ENCODE measurements at places on chromosomes 1 and 21.

DNA sequence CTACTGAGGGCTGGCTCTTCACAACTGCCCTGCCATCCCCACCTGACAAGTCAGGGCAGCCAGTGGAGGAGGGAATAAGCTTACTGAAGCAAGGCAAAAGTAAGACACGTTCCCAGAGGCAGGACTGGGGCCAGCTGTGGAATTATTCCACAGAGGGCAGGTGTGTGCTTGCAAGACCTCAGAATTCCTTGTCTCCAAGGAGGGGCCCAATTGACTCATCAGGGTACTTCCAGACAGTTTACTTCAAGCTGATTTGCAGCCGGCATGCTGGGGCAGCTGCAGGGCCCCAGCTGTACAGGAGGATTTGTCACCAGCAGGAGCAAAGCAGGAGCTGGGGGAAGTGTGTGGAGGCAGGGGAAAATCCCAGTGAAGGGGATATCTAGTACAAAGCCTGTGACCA is 167.5 kb upstream of the CAMK1G start:
- no peak for DNase-seq

GRCh38 chr21:28547766-28548165 is 444.9 kb downstream of the LTN1 start:
- no peak for DNase-seq

GRCh38 chr1:187924252-187924651 is 1095.5 kb downstream of the PLA2G4A start:
- no peak for DNase-seq

GRCh38 chr1:24696041-24696755 is 49.0 kb upstream of the CLIC4 start:
- no peak for DNase-seq

DNA sequence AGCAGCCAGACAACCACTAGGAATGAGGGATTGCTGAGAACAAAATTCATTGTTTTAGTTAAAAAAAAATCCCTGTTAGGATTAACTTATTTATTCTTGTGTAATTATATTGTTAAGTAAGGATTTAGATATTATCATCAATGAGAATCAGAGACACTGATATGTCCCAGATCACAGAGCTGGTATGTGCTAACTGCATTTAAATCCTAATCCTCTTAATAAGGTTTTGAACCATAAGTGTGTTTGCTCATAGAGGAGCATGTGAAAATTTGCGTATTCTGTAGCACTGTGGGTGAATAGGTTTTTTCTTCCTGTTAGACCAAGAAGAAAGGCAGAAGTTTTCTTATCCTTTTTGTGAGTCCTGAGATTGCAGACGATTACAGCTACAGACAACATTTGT is 147.1 kb downstream of the HHAT start:
- DNase-seq, result peak; percentile 77

DNA sequence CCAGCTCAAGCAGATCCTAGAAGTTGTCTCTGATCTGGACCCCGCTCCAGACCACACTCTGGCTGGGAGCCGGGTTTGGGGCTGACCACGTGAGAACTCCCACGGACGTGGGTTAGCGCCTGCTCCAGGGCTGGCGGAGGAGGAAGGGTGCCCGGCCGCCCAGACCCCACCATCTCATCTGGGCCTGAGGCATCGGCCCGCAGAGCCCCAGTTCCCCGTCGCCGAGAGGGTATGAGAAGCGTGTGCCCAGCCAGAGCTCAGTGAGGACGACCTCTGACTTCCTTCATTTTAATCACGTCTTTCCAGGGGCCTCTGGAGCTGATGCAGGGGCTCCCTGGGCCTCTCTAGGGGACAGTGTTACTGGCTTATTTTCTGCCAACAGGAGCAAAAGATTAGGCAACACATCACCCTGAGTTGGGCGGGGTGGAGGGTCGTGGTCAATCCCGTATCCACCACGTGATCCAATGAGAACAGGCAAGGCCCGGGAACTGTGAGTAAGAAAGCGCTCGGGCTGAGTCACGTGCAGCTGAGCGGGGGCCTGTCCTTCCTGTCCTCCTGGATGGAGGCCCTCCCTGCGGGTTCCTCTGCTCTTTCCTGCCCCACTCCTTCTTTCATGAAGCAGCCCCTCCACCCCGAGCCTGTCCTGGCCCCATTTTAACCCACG is 81.1 kb downstream of the SIK1 start:
- DNase-seq, result no peak

DNA sequence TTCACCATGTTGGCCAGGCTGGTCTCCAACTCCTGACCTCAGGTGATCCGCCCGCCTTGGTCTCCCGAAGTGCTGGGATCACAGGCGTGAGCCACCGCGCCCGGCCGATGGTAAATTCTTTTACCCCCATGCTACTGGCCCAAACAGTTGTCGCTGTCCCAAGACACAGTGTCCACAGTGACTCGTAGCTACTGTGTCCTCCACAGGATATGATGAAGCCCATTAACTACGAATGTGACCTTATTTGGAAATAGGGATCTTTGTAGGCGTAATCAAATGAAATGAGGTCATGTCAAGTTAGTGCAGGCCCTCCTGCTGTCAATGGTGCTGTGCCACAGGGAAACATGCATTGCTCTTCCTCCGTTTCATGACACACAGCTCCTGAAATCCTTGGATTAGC is 8.5 kb downstream of the FNDC10 start:
- no peak for DNase-seq

GRCh38 chr21:39869141-39869818 is 2.0 kb downstream of the PCP4 start:
- DNase-seq, result no peak

- DNase-seq, result peak; percentile 35
Observed at GRCh38 chr21:23936224-23936623, 1671.1 kb downstream of the MRPL39 start.

DNA sequence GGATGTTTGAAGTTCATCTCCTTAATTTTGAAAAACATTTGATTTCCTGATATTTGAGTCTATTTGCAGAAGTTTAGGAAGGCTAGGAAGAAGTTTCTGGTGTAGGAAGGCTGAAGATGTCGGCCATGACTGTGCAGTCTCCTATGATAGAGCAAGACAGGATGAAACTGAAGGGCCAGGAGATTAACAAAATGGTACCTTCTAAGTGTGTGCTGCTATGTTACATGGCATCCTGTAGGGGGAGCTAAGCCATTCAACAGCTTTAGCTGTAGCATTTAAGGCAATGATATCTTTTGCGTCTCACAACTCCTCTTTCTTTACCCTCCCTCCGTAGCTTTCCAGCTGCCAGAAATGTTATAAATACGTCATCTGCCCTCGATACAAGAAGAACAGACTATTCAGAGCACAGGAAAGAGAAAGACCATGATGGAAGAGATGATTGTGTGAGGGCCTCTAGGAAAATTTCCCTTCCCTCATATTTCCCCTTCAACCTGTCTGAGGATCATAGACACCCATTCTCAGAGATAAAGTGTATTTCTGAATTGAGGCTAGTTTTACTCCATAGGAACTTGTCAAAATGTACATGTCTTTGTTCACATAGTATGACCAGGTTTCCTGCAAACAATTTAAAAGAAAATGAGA is 61.1 kb downstream of the XCL1 start:
- DNase-seq, result peak; percentile 43

GRCh38 chr1:65177457-65177856 is 29.5 kb downstream of the AK4 start:
- no peak for DNase-seq

- DNase-seq, result no peak
Observed at GRCh38 chr1:43381612-43382011, 8.0 kb downstream of the MED8 start.

GRCh38 chr1:203026666-203027663 is 674 bp downstream of the PPFIA4 start:
- no peak for DNase-seq

GRCh38 chr1:202967684-202968281 is 726 bp upstream of the CYB5R1 start:
- DNase-seq, result no peak

DNA sequence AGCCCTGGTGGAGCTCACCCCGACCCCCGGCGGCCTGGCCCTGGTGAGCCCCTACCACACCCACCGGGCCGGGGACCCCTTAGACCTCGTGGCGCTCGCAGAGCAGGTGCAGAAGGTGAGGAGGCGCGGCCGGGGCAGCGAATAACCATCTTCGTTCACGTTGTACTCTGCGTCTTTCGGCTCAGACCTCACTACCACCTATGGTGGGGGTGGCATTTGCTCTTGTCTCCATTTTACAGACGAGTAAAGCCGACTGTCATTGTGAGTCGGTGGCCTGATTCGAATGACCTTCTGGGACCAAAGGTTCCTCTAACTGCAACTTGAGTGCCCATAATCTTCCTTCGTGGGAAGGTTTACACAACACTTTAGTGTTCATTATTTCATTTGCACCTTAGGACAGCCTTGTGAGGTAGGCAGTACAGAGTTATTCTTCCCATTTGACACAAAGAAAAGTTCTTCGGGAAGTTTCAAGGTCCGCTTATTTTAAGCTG is 506 bp downstream of the C1orf50 start:
- DNase-seq, result no peak

- DNase-seq, result no peak
Observed at GRCh38 chr1:230682882-230683610, 30.9 kb downstream of the AGT start.

GRCh38 chr1:199150756-199151155 is 511.9 kb downstream of the PTPRC start:
- no peak for DNase-seq

- DNase-seq, result peak; percentile 99
Observed at GRCh38 chr1:3249631-3250501, 180.9 kb downstream of the PRDM16 start.

- DNase-seq, result no peak
Observed at GRCh38 chr1:7642781-7643529, 128.1 kb upstream of the VAMP3 start.

DNA sequence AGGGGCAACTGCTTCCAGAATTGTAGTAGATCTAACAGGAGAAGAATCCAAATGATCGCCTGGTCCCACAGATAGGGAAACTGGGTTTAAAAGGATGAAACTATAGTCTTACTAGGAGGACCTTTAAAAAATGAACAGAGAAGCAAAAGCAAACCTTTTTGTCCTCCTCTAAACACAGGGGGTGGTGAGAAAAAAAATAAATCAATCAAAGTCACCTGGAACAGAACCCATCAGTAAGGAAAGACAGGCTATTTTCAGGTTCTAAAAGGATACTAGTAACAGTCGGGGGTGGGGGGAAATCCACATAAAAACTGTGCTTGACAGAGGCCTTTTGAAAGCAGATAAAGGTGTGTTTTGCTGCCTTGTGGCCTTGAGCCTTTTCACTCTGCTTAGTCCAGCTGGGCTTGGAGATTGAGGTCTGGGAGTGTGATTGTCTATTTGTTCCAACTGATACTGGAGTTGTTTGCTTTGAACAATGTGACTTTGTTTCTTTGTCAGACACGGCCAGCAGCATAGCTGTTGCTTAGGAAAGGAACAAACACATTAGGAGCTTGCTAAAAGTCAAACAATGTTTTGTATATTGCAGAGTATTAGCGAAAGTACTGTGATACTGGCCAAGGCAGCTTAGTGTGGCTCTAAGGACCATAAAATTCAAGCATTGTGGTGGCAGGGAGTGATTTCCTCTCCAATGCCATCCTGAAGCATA is 141.1 kb upstream of the IRF2BP2 start:
- DNase-seq, result no peak

GRCh38 chr1:116498789-116499628 is 71.8 kb downstream of the CD58 start:
- DNase-seq, result peak; percentile 69

DNA sequence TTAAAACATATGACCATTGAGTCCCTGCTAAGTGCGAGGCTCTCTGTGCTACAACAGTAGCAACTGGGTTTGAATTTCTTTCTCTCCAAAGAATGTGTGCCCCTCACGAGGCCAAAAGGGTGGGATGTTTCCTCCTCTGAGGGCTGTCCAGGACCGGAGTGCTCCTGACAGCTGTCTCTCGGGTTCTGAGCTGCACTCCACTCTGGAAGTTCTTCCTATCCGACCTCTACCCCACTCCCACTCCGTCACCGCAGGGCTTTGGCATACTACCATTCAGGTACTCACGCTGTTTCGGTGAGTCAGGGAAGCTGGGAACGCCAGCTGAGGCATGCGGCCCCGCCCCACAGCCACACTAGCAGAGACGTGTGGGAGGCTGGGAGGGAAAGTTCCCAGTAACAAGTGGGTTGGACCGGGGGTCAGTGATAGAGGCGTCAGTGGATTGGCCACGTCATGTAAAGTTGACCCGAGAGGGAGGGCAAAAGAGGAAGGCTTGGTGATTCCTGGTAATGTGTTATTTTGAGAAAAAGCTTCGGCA is 705 bp upstream of the SLC50A1 start:
- DNase-seq, result peak; percentile 80

DNA sequence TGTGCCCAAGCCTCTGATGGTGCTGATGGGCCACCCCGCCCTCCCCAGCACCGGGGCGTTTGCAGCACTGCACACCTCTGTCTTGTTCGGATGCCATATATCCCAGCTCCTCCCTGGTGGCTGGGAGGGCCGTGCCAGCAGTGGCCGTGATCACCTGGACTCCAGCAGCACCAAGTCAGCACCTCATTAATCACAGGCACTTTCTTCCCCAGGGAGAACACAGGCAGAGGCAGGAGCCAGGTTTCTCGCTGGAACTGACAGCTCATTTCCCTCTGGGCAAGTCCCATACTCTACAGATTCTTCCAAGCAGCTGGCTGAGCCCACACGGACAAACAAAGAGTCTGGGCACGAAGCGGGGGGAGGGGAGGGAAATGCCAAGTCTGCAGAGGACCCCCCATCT is 141.7 kb upstream of the EDN2 start:
- no peak for DNase-seq

- no peak for DNase-seq
Observed at GRCh38 chr1:27559466-27560030, 44.4 kb downstream of the AHDC1 start.

- no peak for DNase-seq
Observed at GRCh38 chr1:174217787-174218574, 58.7 kb downstream of the RABGAP1L start.

Measured in HAP-1 (cell line).